ENCODE measurements at places on chromosomes 3 and 15.
A peak's percentile ranks its signal among the peaks of the same experiment; 100 is the strongest.

DNA sequence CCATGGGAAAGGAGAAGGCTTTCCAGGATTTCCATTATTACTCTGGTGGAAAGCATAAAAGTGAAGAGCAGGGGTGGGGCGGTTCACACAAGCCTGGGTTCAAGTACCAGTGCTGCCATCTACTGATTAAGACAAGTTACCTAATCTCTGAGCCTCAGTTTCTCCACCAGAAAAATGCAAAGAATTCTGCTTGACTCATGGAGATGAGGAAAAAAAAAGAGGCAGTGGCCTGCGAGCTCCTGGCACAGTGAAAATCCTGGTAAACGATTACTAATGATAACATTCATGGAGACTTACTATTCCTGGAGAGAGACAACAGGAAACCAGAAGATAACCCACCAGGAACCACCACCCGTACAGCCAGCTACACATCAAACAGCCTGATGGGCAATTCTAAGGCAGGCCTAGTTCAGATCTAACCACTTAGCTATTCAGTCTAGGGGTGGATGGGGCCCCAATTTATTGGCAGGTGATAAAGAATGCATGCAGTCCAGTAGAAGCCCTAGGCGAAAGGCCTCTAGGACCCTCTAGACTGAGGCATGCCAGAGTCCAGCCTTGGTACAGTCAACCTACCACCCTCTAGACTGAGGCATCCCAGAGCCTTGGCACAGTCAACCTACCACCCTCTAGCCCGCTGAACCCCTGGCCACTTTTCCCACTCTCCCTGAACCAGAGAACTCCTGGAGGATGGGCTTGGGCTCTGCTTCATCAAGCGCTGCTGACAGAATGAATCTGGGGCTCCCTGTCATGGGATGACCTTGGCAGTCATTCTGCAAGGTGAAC is 2.5 kb downstream of the AMOTL2 start:
- DNase-seq = peak; percentile 70

DNA sequence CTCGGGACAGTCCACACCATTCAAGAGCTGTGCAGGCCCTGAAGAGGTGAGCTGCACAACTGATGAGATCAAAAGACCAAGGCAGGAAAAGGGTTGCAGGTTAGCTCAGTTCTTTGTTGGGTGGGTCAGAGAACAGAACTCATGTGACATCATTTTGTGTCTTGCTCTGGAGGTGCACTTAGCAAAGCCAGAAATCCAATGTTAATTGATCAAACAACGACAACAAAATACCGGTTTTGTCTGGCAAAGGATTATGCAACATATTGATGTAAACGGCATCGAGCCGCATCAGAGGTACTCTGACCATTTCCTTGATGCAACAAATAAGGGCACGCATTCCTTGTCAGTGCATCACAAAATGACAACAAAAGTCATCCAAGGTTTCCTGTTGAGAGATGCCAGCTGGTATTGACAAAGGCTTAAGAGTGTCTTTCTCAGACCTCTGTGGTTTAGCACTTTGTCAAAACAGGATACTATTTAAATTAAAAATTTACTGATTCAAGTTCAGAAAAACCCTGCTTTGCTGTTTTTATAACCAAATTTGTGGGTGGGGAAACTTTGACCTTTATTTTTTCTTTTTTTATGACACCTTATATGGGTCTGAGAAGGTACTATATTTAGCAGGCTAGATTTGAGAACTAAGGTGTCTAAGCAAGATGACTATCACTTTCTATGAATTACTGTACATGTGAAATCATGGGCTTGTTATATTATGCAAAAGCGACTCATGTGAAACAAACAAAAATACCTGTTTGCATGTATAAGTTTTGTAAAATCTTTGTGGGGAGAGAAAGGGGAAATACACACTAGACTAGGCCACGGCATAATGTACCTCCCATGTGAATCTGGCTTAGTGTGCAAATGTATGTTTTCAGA is 496.1 kb downstream of the FOXP1 start:
- peak; percentile 86 for DNase-seq

DNA sequence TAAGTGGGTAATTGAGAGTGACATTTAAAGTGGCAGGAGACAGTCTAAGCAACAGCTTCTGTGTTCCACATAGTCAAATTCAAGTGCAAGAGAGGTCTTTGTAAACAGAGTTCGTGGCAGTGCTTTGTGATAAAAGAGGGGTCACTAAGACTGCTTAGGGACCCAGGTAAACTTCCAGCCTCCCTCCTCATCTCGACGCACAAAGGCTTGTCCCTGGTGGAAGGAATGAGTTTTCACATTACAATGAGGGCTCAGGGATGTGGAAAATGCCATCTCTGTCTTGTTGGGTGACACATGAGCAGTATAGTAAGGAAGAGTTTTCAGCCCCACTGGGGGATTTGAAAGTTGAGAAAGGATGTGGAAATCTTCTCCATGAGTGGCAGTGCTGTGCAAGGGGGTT is 7.3 kb downstream of the GMNC start:
- no peak for DNase-seq

- DNase-seq = no peak
These were observed 514.1 kb downstream of the ROBO1 start for GRCh38 chr3:79253704-79254103.

DNA sequence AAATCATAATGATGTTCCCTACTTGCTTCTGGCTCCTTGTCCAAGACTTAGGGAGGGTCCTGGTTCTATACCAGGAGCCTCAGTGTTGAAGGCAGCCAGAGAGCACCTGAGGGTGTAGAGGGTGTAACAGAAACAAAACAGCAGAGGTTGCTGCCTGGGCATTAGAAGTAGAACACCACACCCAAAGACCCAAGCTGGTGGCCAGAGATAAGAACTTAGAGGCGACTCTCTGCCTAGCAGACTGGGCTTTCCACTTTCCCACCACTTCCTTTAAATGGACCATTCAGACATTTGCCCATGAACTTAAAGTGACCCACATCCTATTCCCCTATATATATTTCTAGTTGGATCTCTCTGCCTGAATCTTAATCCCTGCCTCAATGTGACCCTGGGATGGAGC is 189.8 kb downstream of the KLF13 start:
- DNase-seq = no peak

GRCh38 chr3:101202640-101203039 is 117.7 kb downstream of the IMPG2 start:
- no peak for DNase-seq
